ENCODE measurements at places on chromosomes 2 and 18.
A peak's percentile ranks its signal among the peaks of the same experiment; 100 is the strongest.

DNA sequence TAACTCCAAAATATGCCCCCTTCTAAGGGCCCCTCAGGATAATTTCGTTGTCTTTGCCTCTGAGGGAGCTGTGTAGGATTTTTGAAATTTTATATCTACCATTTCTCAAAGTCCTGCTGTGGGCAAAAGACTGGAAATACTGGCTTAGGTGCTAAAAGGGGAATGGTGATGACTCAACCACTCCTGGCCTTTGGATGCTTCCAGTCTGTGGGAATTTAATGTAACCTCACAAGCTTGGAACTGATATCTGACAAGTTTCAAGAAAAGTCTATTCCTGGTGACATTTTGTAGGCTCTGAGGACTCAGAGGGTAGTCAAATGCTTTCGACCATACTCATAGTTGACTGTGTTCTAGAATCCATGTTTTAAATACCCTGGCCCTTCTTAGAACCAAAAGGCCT, 3.4 kb upstream of the APCDD1 start:
- DNase-seq = no peak

DNA sequence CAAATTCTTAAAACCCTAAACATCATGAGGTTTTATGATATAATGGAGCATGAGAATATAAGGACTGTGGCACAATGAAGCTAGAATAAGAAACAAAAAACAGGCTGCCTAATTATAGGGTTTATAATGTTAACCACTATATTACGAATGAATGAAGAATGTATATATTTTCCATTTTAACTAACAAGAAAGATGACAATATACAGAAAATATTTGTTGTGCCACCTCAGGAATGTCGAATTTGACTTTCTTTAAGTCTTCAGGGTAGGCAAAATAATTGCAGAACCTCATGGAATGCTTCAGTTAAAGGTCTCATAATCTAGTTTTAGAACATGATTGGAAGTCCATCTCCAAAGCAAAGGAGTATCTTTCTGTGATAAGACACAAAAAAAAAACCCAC, 282.9 kb upstream of the SLC8A1 start:
- DNase-seq = peak; percentile 13

DNA sequence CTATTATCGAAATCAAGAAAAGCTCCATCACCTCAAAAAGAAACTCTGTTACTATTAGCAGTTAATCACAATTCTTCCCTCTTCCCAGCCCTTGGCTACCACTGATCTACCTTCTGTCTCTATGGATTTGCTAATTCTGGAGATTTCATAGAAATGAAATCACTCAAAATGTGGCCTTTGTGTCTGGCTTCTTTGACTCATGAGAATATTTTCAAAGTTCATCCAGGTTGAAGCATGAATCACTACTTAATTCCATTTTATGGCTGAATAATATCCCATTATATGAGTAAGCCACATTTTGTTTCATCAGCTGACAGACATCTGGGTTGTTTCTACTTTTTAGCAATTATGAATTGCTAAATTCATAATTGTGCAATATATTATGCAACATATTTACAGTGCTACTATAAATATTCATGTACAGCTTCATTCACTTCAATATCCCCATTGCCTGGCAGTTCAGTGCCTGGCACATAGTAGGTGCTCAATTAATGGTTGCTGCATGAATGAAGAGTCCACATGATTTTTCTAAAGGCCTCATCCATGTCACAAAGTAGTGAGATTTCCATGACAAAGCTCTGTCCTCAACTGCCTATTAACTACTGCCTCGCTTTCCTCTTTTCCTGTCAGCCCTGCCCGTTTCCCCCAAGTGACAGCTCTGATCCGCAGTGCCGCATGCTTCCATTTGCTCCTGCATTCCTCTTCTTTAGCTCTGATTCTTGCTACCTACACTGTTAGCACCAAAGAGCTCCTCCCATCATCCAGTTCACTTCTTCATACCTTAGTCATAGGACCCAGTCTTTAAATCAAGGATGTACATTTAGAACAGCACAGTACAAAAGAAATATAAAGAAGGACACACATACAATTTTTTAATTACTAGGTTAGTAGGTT, 32.8 kb downstream of the CCDC93 start:
- DNase-seq = peak; percentile 52

DNA sequence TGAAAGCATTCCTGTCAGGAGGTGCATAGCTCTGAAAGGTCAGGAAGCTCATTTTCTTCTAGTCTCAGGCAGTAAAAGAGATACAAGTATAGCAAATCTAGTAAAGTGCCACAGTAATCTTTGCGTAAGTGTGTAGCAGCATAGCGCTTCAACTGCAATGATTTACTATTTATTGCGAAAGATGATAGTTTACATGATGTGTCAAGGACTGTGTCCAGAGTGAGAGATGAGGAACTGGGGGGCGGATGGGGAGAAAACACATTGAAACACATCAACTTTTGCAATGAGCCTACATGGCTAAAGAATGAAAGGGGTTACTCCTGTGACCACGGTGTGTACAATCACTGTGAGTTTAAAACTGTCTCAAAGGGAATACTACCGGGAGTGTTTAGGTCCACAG, 644.4 kb downstream of the GALR1 start:
- DNase-seq = no peak

DNA sequence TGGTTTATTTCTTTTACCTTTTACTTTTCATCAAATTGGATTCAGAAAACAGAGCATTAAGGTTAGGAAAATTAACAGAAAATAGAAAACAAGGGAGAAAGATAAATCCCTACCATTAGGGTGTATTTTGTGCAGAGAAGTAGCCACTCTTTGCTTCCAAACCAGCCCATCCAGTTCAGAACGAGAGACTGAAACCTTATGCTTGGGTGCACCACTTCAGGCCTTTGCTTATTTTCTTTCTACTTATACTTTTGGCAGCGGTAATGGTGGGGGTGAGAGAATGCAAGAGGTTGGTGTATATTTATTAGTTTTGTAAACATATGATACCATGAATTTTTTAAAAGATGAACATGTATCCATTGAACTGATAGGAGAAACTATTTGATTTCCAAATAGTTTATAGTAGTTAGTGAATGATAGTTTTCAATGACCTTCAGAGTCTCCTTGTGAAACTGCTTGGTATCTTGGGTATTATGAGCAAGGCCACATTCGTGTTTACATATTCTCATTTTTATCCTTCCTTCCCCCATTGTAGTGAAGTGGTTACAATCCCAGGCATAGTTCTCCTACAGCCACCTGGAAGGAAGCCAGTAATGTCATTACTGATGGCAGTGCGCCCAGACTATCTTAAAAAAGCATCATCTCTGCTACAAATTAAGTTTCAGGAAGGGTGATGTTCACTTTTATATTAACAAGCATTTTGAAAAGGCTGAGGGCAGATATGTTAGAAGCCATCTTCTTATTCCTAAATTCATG, 60.8 kb downstream of the MFSD6 start:
- peak; percentile 89 for DNase-seq

DNA sequence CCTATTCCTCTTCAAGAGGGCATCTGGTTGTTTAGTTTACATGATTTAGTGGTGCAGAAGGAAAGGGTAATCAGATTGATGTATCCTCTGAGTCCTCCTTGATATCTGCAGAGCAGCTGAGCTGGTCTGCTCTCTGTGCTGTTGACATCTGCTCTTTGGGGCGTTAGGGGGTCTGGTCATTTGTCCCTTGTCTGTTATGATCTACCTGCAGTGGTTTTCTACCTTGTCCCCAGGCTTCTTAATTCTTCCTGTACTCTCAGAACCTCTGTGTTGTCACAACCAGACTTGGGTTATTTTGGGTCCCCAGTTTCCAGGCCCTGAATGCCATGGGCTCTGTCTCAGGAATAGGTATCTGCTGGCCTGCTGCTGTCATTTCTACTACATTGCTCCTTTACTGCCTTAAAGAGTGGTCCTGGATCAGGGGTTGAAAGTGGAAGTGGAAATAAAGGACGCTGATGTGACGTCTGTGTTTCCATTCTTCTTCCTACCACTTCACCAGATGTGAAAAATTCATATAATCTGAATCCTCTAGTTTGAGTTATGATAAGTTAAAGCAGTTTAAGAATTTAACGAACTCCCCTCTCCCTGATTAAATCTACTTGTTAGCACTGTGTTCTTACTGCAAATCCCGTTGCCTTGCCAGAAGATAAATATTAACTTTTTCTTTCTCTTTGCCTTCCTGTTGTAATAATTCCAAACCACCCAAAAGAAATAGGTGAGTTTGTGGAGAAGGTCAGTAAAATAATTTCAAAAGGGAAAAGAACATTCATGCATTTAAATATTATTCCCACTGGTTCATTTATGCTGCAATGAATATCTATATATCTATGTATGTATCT, 16.6 kb upstream of the CPS1 start:
- no peak for DNase-seq

GRCh38 chr2:56749152-56749752, 565.5 kb downstream of the CCDC85A start:
- DNase-seq = peak; percentile 11

- DNase-seq = no peak
Measured at GRCh38 chr2:181185948-181186347, 205.5 kb downstream of the UBE2E3 start.

- DNase-seq = no peak
Measured at GRCh38 chr2:230944123-230944653, 19.1 kb upstream of the GPR55 start.

- no peak for DNase-seq
Measured at GRCh38 chr18:2872095-2872494, 25.3 kb downstream of the EMILIN2 start.

GRCh38 chr2:98444436-98445176, at the start of gene INPP4A:
Gene INPP4A (plus strand): TSS chr2:98444858. CDS start chr2:98520049, 75,191 bp downstream.
- DNase-seq = peak; percentile 75

- DNase-seq = no peak
Measured at GRCh38 chr2:12709207-12709522, 7.6 kb upstream of the TRIB2 start.

GRCh38 chr18:1438458-1438910, 533.8 kb downstream of the ADCYAP1 start:
- DNase-seq = peak; percentile 27

- DNase-seq = no peak
Measured at GRCh38 chr2:24080701-24081100, 3.9 kb downstream of the TP53I3 start.

- no peak for DNase-seq
Measured at GRCh38 chr2:235413064-235413463, 80.8 kb upstream of the AGAP1 start.

DNA sequence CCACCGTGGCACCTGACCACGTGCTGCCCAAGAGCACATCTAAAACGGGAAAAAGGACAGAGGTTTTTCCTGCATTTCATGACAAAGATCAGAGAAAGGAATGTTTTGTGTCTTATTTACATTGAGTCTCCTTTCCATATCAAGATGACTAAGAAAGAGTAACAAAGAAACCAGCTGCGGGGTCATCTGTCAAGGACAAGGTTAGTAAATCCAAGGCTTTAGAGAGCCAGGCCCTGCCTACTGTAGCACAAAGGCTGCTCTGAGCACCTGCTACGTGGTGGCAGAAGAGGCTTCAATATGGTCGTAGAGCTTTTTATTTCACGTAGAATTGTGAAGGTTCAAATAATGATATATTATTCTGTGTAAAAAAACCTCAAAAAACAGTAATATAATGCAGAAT, 51.0 kb downstream of the PRELID3A start:
- DNase-seq = no peak

- DNase-seq = no peak
Measured at GRCh38 chr2:159521272-159521671, 95.1 kb downstream of the BAZ2B start.

GRCh38 chr18:45332871-45333270, 282.4 kb upstream of the SLC14A2 start:
- DNase-seq = no peak

DNA sequence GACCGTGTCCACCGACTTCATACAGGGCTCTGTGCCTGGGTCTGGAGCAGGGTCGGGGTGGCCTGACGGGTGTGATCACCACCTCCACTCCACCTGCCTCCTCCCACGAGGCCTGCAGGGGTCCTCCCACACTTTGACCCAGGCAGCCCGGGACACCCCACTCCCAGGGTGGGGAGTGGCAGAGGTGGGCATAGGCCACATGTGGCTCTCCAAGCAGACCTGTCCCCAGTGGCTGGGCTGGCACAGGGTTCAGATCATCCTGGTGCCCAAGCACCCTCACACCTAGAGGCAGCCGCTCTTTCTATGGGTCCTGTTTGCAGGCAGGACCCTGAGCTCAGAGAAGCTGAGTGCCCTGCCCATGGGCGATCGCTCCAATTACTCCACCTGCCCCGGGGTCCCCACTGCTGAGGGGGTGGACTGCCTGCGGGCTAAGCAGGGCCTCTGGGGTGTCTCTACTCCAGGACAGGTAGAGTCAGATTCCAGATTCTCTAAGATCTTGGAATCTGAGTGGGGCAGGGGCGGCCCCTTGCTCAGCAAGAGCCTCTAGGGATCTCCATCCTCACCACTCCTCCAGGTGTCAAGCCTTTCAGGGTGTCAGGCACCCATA, 1.4 kb downstream of the NEURL3 start:
- no peak for DNase-seq

GRCh38 chr2:65710779-65711295, 278.4 kb upstream of the SPRED2 start:
- peak; percentile 12 for DNase-seq

GRCh38 chr2:11196246-11196645, 41.0 kb downstream of the SLC66A3 start:
- no peak for DNase-seq

- no peak for DNase-seq
Measured at GRCh38 chr2:74585406-74586185, 31.1 kb downstream of the DOK1 start.

DNA sequence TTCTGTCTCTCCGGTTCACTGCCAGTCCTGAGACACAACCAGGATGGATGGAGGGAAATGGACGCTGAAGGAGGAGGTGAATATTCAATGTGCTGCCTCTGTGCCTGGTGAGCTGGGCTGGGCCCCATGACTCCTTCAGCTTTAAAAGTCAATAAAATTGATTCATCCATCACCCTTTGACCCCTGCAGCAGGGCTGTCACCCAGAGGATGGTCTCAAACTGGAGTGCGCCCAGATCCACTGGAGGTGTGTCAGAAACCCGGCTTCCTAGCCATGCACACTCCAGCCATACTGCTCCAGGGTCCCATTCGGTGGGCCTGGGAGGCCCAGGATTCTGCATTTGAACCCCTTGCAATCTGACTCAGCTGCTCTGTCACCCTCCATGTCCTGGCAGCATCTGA, 94.1 kb upstream of the BOD1L2 start:
- no peak for DNase-seq

DNA sequence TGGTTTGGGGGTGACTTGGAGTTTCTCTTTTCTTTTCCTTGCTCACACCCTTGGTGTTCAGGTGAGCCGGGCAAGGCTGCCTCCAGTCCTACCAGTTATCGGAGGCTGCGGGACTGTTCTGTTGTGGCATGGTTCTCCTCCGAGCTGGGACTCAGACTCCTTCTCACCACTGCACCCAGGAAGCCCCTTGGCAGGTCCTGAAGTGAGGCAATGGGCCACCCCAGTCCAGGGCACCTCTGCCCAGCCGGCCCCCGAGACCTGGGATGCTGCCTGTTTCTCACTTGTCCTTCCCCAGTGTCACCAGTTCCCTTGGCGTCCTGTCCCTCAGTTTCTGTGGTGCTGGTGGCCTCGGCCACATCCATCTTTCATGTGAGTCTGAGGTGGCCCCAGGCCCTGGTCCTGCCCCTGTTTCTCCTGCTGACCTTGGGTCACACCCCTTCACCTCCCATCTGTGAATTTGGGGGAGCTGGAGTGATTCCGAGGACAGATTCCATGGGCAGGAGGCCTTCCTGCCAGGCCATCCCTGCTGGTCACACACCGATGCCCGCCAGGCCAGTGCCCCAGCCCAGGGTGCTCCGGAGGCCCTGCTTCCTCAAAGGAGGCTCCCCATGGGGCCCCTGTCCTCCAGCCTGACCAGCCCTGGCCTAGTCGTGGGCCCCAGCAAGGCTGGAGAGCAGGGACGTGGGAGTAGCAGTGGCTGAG, 6.6 kb upstream of the KLHL30 start:
- no peak for DNase-seq
